ENCODE measurements at places on chromosomes 4 and X.

GRCh38 chrX:21645886-21646285, 12.2 kb downstream of the KLHL34 start:
- DNase-seq = no peak

DNA sequence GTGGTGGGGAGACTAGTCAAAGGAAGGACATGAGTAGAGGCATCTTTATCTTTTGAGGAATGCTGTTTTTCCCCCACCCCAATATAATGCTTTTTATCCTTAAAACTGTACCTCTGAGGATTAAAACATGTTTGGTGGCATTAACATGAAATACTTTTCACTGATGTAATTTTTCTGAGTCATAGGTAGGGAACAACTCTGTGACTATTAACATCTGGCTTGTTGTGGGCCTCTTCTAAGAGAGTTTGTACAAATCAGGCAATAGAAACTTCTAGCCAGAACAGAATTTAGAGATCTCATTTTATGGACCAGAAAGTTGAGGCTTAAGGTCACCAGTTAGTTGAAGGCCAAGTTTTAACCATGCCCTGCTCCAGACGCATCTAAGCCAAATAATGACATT, 207.6 kb downstream of the SOX3 start:
- no peak for DNase-seq

DNA sequence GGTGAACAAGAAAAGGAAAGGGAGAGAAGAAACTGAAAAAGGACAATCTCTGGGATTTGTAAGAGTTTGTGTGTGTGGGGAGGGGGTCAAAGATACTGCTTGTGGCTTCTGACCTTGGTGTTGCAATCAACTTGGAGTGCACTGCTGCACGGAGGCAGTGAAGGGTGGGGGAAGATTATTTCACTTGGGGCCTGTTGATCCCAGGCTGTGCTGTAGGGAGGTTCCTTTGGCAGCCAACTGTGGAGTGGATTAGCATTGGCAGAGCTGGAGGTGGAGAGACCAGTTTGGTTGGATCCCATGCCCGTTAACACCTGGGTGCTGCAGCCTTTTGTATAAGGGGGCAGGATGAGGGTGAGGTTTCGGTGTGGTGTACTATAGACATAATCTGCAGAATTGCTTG, 38.2 kb downstream of the AFF1 start:
- DNase-seq = no peak

- DNase-seq = no peak
Observed at GRCh38 chr4:42216664-42217063, 64.2 kb upstream of the BEND4 start.

DNA sequence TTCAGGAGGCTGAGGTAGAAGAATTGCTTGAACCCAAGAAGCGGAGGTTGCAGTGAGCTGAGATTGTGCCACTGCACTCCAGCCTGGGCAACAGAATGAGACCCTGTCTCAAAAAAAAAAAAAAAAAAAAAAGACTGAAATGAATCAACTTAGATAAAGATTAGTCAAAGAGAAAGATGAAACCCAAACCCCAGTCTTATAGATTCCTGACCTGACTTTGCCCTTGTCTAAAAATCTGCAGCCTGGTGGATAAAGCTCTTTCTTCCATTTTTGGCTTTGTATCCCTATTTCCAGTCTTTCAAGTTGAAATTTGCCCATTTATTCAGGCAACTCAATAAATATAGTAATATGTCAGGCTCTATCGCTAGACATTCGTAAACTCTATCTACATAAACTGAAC, 39.3 kb upstream of the SPINK2 start:
- DNase-seq = no peak

GRCh38 chr4:173436149-173436579, 37.2 kb upstream of the SCRG1 start:
- DNase-seq = no peak

DNA sequence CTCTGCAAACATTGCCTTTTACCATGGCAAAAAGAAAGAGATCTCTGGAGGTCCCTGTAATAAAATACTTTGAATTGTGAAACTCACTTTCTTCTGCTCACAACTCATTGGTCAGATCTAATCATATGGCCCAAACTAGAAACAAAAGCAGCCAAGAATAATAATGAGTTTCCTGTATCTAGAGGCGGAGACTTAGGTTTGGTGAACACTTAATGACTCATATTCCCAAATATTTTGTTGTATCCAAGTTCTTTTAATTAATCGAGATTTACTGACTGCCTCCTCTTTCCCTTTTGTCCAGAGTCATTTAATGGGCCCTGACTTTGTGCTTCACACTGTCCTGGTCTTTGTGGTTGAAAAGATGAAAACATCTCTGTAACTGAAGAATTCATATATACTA, 190.6 kb downstream of the CCSER1 start:
- DNase-seq = no peak

- DNase-seq = no peak
Observed at GRCh38 chr4:79340568-79340967, 14.7 kb upstream of the NAA11 start.

- no peak for DNase-seq
Observed at GRCh38 chr4:69760455-69760854, at the start of gene SULT1B1. SULT1B1 (minus strand) TSS chr4:69760620; CDS start chr4:69755217, 5,403 bp downstream.
